Osteoblast (primary cell): ENCODE measurements at places on chromosomes 2 and 18. TPM values are rescaled to one million over a fixed set of nuclear protein-coding genes. Genes with fewer than 3 reads are reported as not detected.

DNA sequence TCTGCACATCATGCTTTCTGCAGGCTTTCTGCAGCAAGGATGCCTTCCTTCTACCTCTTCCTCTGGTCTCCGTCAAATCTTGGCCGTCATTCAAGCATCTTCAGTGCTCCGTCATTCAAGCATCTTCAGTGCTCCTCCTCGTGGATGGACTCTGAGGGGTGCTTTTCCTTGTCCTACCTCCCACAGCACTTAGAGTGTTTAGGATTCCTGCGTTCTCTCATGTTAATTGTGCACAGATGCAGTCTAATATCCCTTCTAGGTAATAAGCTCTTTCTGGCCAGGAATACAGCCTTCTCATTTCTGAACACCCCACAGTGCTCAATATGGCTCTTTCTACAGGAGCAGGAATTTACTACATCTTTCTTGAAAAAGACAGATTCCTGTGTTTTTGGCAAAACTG is 59.8 kb downstream of the ZNF236 start:
- DNase-seq: no peak

- no peak for DNase-seq
Observed at GRCh38 chr2:171910494-171910893, 11.8 kb upstream of the HAT1 start.

DNA sequence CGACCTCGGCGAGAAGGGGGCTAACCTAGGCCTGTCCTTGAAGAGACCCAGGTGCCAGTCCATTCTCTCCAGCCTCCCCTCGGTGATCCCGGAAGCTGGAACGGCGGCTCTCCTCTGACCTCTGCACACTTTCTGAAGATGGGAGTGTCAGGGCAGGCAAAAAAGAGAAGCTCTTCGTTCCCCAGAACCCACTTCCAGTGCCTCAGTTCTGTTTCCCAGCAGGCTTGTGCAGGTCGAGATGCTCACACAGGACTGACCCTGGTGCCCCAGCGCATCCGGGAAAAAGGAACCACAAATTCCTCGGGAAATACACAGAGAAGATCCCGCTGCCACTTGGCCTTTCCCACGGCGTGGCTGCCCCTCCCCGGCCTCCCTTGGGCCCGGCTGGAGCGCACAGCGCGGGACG is 681 bp upstream of the PTPN18 start:
- no peak for DNase-seq

Gene REG3G
- total RNA-seq: not detected in 2 replicates

GRCh38 chr2:30721668-30722647 is 85.3 kb downstream of the CAPN13 start:
- DNase-seq: no peak

GRCh38 chr2:181575650-181576025 is 81.3 kb downstream of the CERKL start:
- no peak for DNase-seq

- DNase-seq: no peak
Observed at GRCh38 chr18:79955302-79956075, 4.0 kb upstream of the SLC66A2 start.

Gene GORASP2
- total RNA-seq: 51.8 and 54.2 TPM in 2 replicates

DNA sequence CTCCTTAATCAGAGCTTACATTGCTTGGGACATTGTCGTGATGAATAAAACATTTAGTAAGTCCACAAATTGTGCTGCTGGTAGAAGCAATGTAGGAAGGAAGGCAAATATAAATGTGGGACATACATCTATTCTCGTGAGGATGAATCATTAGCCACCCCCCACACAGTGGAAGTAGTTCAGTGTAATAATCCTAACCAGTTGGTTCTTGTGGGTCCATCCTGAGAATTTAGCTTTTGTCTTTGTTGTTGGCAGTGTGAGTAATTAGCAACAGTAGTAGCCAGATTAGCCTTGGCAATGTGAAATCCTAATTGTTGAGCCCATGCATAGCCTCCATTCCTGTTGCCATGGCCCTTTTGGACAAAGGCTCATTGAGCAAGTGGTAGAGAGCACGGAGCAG is 532.1 kb downstream of the FBXO15 start:
- DNase-seq: no peak

GRCh38 chr18:1805521-1805920 is 765.8 kb downstream of the METTL4 start:
- DNase-seq: no peak

DNA sequence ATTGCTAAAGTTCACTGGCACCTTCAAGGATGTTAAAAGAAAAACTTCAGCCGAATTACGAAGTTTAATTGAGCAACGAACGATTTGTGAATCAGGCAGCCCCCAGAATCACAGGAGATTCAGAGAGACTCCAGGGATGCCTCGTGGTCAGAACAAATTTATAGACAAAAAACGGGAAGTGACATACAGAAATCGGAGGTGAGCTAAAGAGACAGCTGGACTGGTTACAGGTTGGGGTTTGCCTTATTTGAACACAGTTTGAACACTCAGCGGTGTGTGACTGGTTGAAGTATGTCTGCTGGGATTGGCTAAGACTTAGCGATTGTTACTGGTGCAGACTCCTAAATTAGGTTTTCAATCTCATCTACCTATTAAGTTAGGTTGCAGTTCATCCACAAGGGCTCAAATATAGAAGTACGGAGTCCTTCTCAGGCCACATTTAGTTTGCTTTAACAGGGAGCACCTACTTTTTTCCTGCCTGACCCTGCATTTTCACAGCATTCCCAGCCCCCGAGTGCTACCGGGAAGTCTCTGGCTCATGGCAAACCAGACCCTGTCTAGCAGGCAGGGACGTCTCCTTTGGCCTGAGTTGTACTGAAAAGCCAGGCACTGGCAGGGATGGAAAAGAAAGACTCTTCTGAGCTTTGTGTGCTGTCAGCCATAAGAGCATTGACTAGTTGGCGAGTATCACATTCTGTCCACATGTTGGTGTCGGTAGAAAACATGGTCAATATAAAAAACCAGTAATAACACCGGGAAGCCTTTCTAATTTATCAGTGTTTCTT is 41.1 kb downstream of the CDCA7 start:
- no peak for DNase-seq

- no peak for DNase-seq
Observed at GRCh38 chr2:215929602-215930335, 83.6 kb downstream of the MREG start.

- DNase-seq: peak; percentile 59
Observed at GRCh38 chr2:122218596-122218995, 463.1 kb downstream of the TSN start.

DNA sequence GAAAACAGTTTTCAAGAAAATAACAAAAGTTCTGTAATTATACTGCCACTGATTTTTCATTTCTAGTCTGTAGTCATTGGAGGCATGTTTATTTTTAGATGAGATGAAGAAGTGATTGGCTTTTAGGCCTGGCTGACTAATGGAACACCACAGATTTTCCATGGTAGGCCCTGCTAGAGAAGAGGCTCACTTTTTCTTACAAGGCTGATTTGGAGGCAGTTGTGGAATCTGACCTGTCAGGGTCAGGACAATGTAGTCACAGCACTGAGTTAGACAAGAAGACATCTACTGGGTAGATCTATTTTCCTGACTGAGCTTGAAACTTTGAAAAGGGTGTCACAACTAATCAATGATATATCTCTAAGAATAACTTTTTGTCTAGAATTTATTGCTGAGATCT is 43.9 kb downstream of the KDM3A start:
- no peak for DNase-seq

DNA sequence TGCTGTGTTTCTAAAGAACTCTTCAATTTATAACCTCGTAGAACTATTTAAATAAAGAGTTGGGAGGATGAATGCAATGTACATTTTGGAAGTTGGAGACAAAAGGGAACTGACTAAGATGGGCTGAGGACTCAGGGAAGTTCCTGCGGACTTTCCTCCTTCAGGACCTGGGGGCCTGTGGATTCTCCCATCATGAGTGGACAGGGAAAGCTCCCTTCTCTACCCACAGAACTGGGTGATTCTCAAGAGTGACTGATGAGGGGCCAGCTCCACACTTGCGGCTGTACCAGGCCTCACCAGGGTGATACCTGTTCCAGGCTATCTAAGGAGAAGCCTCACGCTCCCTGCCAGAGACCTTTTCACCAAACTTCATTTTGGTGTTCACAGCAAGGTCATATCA is 143.8 kb upstream of the APCDD1 start:
- DNase-seq: no peak

Gene MERTK
- total RNA-seq: 0.59 and 0.72 TPM in 2 replicates

DNA sequence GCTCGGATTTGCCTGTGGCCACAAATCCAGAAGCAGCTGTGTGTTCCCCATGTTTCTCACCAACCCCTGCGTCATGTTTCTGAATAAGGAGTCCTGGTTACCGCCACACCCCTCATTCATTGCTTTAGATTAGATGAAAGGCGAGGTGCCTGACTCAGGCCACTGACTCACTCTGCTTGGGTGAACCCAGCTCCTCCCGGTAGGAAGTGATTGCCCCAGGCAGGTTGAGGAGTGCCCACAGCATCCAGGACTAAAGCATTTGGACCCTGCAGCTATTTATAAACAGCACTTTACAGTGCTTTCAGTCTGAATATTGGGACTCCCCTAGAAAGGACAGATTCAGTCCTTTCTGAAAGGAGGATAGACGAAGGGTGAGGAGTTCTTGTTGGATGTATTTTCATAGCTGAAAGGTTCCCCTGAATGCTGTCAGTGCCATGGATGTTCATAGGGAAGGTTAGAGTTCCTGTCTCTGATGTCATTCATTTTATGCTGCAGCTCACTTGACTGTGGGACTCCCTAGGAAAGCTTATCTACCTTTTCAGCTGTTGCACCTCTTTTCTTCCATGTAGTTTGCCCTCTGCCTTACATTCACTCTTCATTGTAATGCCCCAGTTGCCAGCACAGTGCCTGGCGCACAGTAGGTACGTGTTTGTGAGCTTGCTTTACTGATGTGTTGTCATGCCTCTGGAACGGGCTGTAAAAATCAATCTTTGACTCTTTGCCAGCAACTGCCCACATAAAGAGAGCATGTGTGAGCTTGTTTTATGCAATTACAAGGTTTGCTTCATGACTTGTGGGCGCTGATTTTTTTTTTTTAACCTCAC is 14.9 kb downstream of the ITGA6 start:
- peak; percentile 82 for DNase-seq

Gene STPG4
- 0.59 and 0.72 TPM in 2 replicates for total RNA-seq

DNA sequence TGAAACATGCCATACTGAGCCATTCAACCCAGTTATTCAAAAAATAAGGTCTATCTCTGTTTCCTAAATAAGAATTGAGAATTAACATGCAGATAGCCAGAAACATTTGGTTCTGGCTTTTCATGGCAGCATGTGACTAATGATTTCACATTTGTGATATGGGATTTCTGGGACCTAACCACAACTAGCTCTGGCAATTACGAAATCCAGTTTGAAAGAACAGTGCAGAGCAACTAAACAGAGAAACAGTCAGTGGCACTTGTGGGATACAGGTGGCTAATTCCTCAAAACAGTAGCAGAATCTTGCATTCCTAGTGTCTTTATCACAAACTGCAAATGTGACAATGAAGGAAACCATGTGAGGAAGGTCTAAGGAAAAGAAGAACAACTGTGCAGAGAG is 637.8 kb upstream of the CHAC2 start:
- no peak for DNase-seq

- no peak for DNase-seq
Observed at GRCh38 chr2:221103930-221104329, 468.2 kb downstream of the EPHA4 start.

Gene TCF23
- total RNA-seq: not detected in 2 replicates

DNA sequence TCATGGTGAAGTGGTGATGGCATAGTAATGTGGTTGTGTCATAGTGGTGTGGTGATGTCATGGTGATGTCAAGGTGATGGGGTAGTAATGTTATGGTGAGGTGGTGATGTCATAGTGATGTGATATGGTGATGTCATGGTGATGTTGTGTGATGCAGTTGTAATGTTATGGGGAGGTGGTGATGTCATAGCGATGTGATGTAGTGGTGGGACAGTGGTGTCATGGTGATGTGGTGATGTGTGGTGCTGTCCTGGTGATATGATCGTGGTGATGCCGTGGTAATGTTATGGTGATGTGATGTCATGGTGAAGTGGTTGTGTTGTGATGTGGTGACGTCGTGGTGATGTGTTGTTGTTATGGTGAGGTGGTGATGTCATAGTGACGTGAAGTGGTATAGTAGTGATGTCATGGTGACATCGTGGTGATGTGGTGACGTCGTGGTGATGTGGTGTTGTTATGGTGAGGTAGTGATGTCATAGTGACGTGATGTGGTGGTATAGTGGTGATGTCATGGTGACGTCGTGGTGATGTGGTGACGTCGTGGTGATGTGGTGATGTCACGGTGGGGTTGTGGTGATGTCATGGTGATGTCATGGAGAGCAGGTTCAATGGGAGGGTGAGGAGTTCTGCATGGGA is 242.7 kb upstream of the MYT1L start:
- DNase-seq: no peak

Gene TNFRSF11A
- total RNA-seq: under 0.01 TPM in 2 replicates

Gene GYPC
- total RNA-seq: 101 TPM in 2 replicates

Gene TEX44
- not detected in 2 replicates for total RNA-seq

Gene MARCHF4
- 0.72 and 1.5 TPM in 2 replicates for total RNA-seq
